CD4-positive, alpha-beta T cell (primary cell): ENCODE measurements at places on chromosomes 5 and 9.

GRCh38 chr9:121896545-121896943 lies 196.6 kb downstream of the TTLL11 start:
- no peak for DNase-seq

DNA sequence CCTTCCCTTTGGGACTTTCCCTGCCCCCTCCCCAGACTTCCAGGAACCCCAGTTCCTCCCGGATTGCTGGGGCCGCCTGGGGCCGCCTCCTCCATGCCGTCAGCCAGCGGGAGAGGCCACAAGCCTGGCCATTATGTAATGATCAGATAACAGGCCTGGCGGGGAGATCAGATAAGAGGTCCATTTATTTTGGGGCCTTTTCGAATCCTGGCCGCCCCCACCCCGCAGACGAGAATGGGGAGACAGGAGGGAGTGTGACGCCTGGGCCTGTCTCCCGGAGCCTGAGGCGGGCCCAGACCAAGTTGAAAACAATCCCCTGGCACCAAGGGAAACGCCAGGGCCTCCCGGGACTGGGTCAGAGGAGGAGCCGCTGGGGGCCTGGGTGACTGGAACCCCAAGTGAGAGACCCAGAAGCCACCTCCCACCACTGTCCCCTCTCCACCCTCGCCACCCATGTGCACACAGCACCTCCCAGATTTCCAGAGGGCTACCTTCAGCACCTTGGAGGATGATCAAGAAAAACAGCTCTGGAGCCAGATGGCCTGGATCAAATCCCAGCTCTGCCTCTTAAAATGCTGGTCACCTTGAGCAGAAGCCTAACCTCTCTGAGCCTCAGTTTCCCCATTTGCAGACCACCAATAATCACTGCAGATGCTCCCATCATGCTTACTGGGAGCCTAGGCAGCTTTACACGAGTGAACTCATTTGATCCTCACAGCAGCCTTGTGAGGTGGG lies 7.8 kb downstream of the ENG start:
- no peak for DNase-seq

DNA sequence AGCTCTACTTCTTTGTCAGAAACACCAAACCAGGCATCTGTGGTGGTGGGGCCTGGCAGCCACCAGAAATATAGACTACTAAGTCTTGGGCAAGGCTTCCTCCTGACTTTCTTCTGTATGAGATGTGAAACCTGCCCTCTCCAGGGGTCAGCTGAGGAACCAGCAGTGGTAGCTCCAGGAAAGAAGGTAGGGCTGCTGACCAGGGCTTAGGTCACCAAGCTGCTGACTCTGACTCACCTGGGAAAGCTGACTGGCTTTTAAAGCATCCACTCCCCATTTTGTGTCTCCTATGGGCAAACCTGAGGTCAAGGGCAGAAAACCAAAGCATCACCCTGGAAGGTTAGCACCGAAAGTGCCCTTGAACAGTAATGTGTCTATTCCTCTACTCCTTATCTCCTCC lies 10.4 kb upstream of the SH3TC2 start:
- DNase-seq, result no peak

GRCh38 chr9:73038089-73038509 lies 85.2 kb upstream of the ALDH1A1 start:
- DNase-seq, result no peak

GRCh38 chr5:53151713-53152458 lies 42.3 kb upstream of the MOCS2 start:
- no peak for DNase-seq
